ENCODE measurements at places on chromosomes 11 and 22.

GRCh38 chr22:44542561-44543222 lies 44.7 kb upstream of the RTL6 start:
- no peak for DNase-seq

- no peak for DNase-seq
These were observed 412.6 kb downstream of the TENM4 start for GRCh38 chr11:79028225-79028624.

DNA sequence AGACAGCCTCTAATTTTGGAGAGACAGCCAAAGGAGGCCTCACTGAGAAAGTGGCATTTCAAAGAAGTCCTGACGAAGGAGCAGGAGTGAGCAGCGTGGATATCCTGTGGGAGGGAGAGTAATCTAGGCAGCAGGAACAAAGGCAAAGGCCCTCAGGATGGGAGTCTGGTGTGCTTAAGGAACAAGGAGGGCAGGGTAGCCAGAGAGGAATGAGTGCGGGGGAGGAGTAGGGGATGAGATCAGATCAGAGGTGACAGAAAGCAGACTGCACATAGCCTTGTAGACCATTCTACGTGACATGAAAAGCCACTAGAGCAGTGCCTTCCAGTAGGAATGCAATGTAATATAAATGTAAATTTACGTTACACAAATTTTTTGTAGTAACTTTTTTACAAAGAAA lies 5.6 kb downstream of the SLC36A4 start:
- DNase-seq: no peak

- no peak for DNase-seq
These were observed 50.0 kb upstream of the CLTCL1 start for GRCh38 chr22:19341500-19341899.

GRCh38 chr22:27107824-27108223 lies 450.4 kb downstream of the MIAT start:
- DNase-seq: peak; percentile 67

- DNase-seq: no peak
These were observed 29.9 kb downstream of the SERPINH1 start for GRCh38 chr11:75591966-75592365.

- peak; percentile 96 for DNase-seq
These were observed 13.5 kb upstream of the B4GALNT4 start for GRCh38 chr11:355581-356458.

- DNase-seq: no peak
These were observed 10.4 kb downstream of the TMPRSS6 start for GRCh38 chr22:37098976-37099591.

GRCh38 chr11:332651-333480 lies 12.2 kb upstream of the IFITM3 start:
- no peak for DNase-seq

GRCh38 chr11:85021058-85021457 lies 606.1 kb downstream of the DLG2 start:
- no peak for DNase-seq

GRCh38 chr11:128905345-128906184 lies 14.4 kb downstream of the KCNJ5 start:
- peak; percentile 55 for DNase-seq

DNA sequence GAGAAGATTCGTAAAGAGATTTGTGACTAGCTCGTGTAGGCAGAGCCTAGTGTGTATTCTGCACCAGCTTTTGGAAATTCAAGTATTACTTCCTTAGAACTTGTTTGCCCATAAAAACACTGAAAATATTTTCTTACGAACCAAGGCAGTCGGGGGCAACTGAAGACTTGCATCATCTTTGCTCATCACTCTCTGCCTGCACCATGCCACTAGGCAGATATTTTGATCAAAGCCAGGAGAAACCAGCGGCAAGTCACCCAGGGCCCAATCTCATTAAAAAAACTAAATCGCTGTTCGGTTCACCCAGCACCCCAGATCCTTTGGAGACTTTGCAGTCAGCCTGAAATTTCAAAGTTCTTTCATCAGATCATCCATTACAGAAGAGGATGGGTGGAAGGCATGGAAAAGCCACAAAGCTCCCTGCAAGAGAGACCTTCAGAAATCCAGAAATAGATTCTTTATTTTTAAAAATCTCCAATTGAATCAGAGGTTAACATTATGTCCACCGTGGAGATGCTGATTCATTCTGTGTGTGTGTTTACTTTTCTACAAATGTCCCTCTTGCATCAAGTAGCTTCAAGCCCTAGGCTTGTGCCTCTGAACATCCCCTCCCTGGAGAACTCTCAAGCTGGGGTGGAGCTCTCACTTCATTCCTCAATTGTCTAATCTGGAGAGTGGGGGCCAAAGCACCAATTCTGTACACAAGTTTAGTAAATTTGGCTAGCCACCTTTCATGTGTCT lies 78.4 kb downstream of the ETS1 start:
- DNase-seq: no peak

- DNase-seq: no peak
These were observed 19.7 kb downstream of the SLC37A2 start for GRCh38 chr11:125082611-125083311.

GRCh38 chr11:99316776-99317520 lies 296.2 kb downstream of the CNTN5 start:
- peak; percentile 66 for DNase-seq

DNA sequence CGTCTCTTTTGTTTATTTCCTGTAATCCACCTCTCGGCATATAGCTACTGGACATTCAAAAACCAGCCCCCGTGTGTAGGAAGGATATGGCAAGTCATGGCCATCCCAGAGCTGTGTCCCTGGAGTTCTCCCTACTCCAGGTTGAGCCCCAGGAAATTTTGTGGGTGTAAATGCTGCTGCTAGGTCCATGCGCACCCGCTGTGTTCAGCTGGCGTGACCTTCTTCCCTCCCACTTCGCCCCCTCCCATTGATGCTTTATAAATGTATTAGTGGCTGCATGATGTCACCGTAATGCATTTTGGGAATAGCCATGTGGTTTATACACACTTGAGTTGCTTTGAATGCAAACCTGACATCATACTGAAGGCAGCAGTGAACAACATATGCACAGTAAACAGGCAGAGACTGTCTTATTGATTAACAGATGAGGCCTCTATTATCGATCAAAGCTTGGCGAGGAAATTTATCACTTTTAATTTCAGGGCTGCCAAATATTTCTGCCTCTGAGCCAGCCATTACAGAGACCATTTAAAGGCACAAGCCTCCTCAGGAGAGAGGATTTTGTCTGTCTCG lies 113.6 kb upstream of the NNMT start:
- DNase-seq: no peak

DNA sequence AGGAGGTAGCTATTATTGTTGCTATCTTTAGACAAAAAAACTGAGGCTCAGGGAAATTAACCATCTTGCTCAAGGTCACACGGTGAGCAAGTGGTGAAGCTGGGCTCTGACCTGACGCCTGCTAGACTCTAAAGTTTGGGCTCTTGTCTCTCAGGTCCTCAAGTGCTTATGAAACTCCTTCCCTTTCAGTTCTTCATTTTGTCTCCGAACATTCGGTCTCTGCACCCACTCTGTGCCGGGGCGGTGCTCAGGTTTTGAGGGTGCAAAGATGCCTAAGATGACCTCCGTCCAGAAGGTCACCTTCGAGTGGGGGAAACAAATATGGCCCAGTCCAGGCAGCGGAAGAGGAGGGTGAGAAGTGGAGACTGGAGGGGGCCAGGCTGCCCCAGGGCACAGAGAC lies 16.0 kb downstream of the OVOL1 start:
- DNase-seq: no peak

DNA sequence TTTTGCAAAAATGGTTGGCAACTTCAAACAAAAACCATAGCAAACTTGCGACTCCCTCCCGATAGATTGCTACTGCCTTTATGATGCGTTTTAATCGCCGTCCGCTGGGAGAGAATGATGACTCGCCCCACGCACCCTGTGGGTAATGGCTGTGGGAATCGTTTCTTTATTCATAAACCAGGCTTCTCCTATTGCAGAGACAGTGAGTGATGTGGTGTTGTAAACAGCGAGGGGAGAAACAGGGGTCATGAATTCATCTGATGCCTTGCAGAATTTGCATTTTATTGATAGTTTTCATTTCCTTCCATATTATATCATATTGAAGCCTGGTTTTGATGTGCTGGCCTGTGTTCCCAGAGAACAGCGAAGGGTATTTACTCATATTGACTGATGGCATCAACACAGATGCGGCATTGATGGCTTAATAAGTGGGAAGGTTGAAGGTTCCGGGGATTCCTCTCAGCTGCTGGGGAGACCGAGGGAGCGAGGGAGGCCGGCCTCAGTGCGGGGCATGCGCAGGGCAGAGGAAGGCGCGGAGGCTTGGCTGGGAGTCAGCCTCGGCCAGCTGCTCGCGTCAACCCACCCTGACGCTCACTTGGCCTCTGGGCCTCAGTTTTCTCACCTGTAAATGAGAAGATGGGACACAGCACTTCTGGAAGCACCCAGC lies 41.3 kb downstream of the ARHGAP8 start:
- DNase-seq: no peak

GRCh38 chr11:94581926-94582325 lies 14.8 kb downstream of the PIWIL4 start:
- DNase-seq: no peak

DNA sequence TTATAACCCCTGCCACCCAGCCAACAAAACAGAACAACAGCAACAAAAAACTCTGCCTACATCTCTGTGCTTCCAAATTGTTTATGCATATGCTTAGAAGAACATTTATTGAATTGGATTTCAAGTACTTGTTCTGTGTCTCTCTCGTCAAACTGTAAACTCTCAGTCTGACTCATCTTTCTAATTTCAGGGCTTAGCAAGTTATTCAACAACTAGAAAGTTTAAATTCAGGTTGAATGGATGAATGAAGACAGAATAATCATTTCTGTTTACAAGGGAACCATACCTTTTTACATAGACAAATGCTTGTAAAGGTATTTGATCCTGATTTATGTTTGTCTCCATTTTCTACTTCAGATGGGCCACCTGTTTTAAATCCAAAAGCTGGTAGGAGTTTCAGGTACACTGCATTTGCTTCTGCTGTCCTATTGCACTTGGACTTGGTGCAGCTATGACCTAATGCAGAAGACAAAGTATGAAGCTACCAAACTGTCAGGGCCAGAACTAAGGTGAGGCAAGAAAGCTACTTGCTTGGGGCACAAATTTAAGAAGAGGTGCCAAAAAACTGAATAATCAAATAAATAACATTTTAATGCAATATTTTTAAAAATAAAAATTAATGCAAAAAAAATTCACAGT lies 1.6 kb upstream of the FBXO3 start:
- no peak for DNase-seq

DNA sequence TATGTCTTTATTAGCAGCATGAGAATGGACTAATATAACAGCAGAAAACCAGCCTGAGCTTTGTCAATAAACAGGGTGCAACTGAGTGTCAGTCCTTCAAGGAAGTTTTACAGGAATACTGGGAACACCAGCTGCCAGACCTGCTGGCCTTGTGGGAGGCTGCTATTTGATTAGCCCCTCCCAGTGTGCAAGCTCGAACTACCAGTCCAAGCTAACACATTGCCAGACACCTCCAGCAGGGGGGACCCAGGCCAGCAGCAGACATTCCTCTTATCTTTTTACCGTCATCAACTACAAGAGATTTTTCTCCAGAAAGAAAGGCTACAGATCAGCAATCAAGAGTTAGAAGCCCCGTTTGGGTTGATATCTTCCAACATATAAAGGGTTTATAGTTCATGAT lies 942.8 kb upstream of the TENM4 start:
- DNase-seq: no peak

GRCh38 chr11:4161305-4161704 lies 66.7 kb downstream of the RRM1 start:
- DNase-seq: no peak

GRCh38 chr11:5746614-5747013 lies 7.4 kb upstream of the OR52N4 start:
- no peak for DNase-seq

- DNase-seq: no peak
These were observed 99.0 kb upstream of the NNMT start for GRCh38 chr11:114196997-114197703.

GRCh38 chr22:31148488-31148887 lies 8.2 kb upstream of the PLA2G3 start:
- no peak for DNase-seq

- DNase-seq: no peak
These were observed 44.7 kb upstream of the YPEL1 start for GRCh38 chr22:21780259-21780658.

- peak; percentile 23 for DNase-seq
These were observed 278.2 kb downstream of the TBC1D22A start for GRCh38 chr22:47040486-47041270.

GRCh38 chr11:126371595-126371994 lies 16.1 kb downstream of the ST3GAL4 start:
- DNase-seq: no peak

- peak; percentile 24 for DNase-seq
These were observed 1506.8 kb downstream of the BRD1 start for GRCh38 chr22:48320683-48321451.

GRCh38 chr22:42915980-42916765 lies 59.1 kb upstream of the ARFGAP3 start:
- DNase-seq: no peak

DNA sequence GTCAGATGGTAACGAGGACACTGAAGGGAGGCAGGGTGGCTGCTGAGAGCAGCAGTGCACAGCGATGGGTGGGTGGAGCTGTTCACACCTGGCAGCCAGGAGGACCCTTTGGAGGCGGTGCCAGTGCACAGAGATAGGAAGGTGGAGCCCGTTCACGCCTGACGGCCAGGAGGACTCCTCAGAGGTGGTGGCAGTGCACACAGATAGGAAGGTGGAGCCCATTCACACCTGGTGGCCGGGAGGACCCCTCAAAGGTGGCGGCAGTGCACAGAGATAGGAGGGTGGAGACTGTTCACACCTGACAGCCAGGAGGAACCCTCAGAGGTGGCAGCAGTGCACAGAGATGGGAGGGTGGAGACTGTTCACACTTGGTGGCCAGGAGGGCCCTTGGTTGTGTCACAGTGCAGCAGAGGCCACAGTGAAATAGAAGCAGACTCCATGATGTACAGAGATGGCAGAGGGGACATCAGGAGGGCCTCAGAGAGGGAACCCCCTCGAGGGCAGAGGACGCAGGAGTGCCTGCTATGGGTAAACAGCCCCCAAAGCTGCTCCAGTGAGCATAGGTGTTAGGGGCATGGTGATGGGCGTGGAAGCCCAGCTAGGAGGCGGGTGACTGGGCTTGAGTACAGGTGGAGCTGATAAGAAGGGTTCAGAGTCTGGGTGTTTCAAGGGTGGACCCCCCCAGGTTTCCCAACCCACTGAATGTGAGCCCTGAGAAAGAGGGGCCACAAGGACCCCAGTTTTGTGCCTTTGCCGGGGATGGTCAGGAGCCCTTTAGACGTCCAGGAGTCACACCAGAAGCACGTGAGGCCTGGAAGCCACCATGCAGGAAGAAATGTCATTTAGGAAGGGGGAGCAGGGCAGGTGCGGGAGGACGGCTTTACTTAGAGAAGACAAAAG lies 566.7 kb downstream of the BRD1 start:
- no peak for DNase-seq

DNA sequence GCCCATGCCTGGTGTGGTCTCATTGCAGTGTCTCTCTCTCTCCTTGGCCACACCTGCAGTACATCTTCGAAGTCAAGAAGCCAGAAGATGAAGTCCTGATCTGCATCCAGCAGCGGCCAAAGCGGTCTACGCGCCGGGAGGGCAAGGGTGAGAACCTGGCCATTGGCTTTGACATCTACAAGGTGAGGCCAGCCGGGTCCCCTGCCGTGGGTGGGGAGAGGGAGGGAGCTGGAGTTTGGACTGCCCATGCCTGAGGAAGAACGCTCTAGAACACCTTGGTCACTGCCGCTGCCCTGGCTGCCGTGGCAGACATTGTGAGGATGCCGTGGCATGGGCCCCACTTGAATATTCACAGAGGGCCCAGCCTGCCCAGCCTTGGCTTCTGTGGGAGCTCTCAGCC lies 9.1 kb upstream of the MYO7A start:
- peak; percentile 32 for DNase-seq

Measured in Right ventricle myocardium superior (tissue), 1 donor.